ENCODE measurements at places on chromosomes 12 and 14. TPM values are rescaled to one million over a fixed set of nuclear protein-coding genes. Genes with fewer than 3 reads are reported as not detected.

IFNG-AS1 gene
- not detected for total RNA-seq

ESRRB gene
- not detected for total RNA-seq

SLC39A9 gene
- total RNA-seq = 58.8 TPM

HECTD1 gene
- total RNA-seq = 239 TPM

SCYL2 gene
- 40.8 TPM for total RNA-seq

ANKRD33 gene
- total RNA-seq = not detected

SERPINA3 gene
- 0.16 TPM for total RNA-seq

MMP17 gene
- total RNA-seq = 5.1 TPM

CD69 gene
- 3.7 TPM for total RNA-seq

CMKLR1 gene
- total RNA-seq = not detected

PRB2 gene
- not detected for total RNA-seq

CDKN1B gene
- 42.2 TPM for total RNA-seq

GPR65 gene
- 0.44 TPM for total RNA-seq

GUCY2C gene
- not detected for total RNA-seq

SPSB2 gene
- 4.0 TPM for total RNA-seq
